ENCODE measurements at places on chromosomes 1 and 21. TPM values are rescaled to one million over a fixed set of nuclear protein-coding genes. Genes with fewer than 3 reads are reported as not detected.

The MEX3A gene
- 2.3 TPM for total RNA-seq

The NCAM2 gene
- total RNA-seq: not detected

The SMIM11 gene
- total RNA-seq: 22.2 TPM

The HES3 gene
- total RNA-seq: not detected

The SPRR3 gene
- not detected for total RNA-seq

The S100A5 gene
- 1.3 TPM for total RNA-seq

The HSF2BP gene
- 1.9 TPM for total RNA-seq

The MROH7 gene
- total RNA-seq: not detected

The RIIAD1 gene
- total RNA-seq: not detected

The LHX8 gene
- total RNA-seq: 0.97 TPM

The FCER1A gene
- total RNA-seq: not detected

The AMY1A gene
- not detected for total RNA-seq

The SFN gene
- 584 TPM for total RNA-seq

The POU3F1 gene
- total RNA-seq: not detected

The CLCA2 gene
- total RNA-seq: not detected

The NENF gene
- total RNA-seq: 131 TPM

The CHRM3 gene
- total RNA-seq: 0.16 TPM

The LRRC8D gene
- 40.8 TPM for total RNA-seq

The ANGPTL1 gene
- total RNA-seq: not detected

The SPRR2F gene
- total RNA-seq: not detected

The TFF1 gene
- 26.5 TPM for total RNA-seq

The CTSS gene
- 15.2 TPM for total RNA-seq

The SH2D1B gene
- total RNA-seq: 0.10 TPM

The FMO2 gene
- not detected for total RNA-seq

The DNASE2B gene
- total RNA-seq: not detected

The MMEL1 gene
- not detected for total RNA-seq

The BTBD8 gene
- total RNA-seq: 0.84 TPM
